ENCODE measurements at places on chromosomes 7 and 10. TPM values are rescaled to one million over a fixed set of nuclear protein-coding genes. Genes with fewer than 3 reads are reported as not detected.

The CRHR2 gene
- total RNA-seq, result not detected

DNA sequence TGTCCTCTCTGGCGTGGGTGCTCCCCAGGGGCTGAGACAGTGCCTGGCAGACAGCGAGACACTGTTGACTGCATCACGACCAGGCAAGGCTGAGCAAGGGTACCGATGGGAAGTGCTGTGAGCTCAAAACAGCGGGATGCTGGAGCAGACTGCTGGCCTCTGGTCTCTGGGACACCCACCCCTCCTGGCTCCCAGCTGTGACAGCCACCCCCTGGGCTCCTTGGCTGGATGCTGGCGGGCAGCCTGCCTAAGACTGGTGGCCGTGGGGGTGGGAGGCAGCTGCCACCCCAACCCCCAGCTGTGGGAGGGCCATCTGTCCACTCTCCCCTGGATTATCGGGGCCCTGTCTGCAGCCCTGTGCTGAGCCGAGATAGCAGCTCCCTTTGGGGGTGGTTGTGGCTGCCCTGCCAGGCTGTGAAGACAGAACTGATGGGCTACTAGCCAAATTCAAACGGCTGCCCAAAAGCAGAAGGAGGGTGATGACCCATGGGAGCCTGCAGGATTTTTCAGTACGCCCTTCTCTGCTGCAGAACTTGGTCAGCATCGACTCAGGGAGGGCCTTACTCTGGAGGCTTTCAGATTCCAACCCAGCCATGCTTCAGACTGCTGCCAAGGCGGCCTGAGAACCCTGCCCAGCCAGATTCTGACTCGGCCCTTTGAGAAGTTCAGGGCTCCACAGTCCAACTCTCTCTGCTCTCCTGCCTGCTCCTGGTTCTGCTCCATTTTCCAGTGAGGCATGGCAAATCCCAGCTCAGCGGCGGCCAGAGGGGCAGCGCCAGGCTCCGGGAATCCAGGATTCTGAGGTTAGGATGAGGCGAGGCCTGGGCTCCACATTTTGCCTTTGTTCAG lies 125.3 kb downstream of the NEURL1 start:
- DNase-seq, result no peak

The MSS51 gene
- total RNA-seq, result 6.4 TPM

The MMP21 gene
- 0.15 TPM for total RNA-seq

GRCh38 chr7:102270178-102270887 lies 16.3 kb upstream of the SH2B2 start:
- DNase-seq, result no peak

GRCh38 chr7:74399006-74399405 lies 54.7 kb upstream of the GTF2IRD1 start:
- no peak for DNase-seq

- no peak for DNase-seq
Observed at GRCh38 chr10:7980196-7980595, 74.3 kb upstream of the GATA3 start.

The IMPDH1 gene
- 52.3 TPM for total RNA-seq

All from B cell (primary cell).